ENCODE measurements at places on chromosomes 13 and 19.

GRCh38 chr19:48397263-48398101, 4.0 kb downstream of the GRIN2D start:
- DNase-seq: no peak

DNA sequence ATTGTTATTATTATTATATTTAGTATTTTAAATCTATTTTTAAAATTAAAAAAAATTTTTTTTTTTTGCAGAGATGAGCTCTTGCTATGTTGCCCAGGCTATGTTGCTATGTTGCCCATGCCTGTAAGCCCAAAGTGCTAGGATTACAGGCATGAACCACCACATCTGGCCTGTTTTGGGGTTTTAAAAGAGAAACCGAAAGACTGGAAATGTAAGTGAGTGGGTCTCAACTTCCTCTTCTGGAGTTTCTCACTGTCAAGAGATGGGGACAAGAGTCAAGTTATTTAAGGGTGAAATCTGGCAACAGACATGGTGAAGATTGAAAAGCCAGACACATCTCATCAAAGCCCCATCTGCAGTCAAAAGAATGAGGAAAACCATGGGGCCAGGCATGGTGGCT, 4.2 kb upstream of the OR7G3 start:
- DNase-seq: no peak

- no peak for DNase-seq
Observed at GRCh38 chr13:107277911-107278310, 710.0 kb upstream of the ARGLU1 start.

GRCh38 chr19:13978351-13979243, 26.3 kb downstream of the DCAF15 start:
- no peak for DNase-seq

DNA sequence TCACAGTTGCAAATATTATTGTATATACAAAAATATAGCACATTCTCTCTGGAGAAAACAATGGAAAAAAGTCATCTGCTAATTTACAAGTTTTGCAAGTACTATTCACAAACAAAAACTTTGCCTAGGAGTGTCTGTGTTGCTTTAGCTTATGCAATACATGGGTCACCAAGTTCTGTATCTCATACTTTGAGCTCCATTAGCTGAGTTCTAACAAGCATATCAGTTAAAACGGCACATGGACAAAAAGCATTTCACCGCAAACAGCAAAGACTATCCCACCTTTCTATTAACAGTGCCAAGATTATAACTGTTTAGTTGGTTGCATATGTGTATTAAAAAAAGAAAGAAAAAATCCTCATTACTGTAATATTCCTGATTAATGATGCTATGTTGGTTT, 4.6 kb downstream of the SPRY2 start:
- no peak for DNase-seq

GRCh38 chr13:94112731-94113130, 366.8 kb downstream of the DCT start:
- no peak for DNase-seq

- DNase-seq: no peak
Observed at GRCh38 chr13:45473627-45474026, 8.9 kb downstream of the COG3 start.

DNA sequence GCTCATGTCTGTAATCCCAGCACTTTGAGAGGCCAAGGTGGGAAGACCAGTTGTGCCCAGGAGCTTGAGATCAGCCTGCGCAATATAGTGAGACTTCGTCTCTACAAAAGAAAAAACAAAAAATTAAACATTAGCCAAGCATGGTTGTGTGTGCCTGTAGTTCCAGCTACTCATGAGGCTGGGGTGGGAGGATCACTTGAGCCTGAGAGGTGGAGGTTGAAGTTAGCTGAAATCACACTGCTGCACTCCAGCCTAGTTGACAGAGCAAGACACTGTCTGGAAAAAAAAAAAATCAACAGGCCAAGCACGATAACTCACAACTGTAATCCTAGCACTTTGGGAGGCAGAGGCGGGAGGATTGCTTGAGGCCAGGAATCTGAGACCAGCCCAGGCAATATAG, 3.9 kb upstream of the S1PR2 start:
- DNase-seq: no peak

GRCh38 chr13:32904266-32904665, 112.0 kb upstream of the KL start:
- no peak for DNase-seq

DNA sequence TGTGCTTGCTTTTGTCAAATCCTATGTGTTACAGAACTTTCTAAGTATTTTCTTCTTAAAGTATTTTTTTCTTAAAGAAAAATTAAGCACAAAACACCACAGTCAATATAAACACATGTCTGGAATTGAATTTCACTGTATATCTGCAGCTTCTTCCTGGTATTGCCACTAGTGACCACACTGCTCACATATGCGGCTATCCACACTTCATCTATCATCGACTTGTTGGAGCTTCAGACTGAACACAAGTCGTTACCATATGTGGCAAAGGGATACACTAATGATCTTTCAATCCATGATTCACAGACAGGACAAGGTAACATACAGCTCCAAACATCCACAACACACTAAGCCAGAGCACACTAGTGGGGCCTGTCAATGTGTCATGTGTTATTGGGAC, 498.4 kb upstream of the ARGLU1 start:
- no peak for DNase-seq

DNA sequence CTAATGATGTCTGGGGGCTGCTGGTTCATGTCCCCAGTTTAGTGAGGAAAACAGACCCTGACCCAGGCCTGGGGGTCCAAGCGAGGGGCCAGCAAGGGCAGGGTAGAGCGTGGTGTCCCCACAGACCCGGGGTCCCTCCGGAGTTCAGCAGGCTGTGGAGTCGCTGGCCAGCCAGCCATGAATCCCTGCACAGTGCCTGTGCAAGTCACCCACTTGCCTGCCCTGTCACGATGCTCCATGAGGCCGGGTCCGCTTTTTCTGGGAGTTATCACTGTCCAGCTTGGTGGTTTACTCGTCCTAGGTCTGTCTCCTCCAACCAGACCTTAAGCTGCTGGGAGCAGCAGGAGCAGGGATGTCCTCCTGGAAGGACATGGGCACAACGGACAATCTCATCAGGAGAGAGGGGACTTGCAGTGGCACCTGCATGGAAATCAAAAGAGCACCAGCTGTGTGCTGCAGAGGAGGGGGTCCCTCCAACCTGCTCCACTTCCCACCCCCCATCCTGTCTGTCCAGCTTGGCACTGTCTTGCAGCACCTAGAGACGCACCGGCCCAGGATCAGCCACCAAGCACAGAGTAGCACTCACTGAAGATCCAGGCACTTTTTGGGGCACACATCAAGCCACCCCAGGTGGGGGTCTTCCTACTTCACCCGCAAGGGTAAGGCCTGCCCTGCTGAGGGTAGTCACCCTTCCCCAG, 121.8 kb downstream of the URI1 start:
- DNase-seq: no peak

GRCh38 chr13:60931858-60932546, 483.6 kb downstream of the PCDH20 start:
- no peak for DNase-seq

GRCh38 chr19:34096020-34096915, 76.0 kb upstream of the LSM14A start:
- DNase-seq: peak; percentile 66

GRCh38 chr19:51296336-51297093, 14.9 kb upstream of the IGLON5 start:
- no peak for DNase-seq

DNA sequence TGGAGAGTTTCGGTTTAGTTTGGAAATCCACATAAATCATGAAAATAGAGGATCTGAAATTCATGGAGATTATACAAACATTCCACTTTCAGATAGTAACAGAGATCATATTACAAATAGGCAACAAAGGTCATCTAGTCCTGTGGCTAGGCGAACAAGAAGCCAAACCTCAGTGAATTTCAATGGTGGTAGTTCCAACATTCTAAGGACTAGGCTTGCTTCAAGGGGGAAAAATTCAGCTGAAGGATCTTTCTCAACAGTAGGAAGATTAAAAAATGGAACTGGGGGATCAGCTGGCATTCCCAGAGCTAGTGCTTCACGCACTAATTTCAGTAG, 47.0 kb downstream of the FOXO1 start:
- no peak for DNase-seq

- DNase-seq: no peak
Observed at GRCh38 chr19:17420475-17420924, 653 bp downstream of the MVB12A start.
